Cardiac muscle cell (in vitro differentiated cells and primary cell): ENCODE measurements at places on chromosomes 4 and X. TPM values are rescaled to one million over a fixed set of nuclear protein-coding genes. Genes with fewer than 3 reads are reported as not detected.

DNA sequence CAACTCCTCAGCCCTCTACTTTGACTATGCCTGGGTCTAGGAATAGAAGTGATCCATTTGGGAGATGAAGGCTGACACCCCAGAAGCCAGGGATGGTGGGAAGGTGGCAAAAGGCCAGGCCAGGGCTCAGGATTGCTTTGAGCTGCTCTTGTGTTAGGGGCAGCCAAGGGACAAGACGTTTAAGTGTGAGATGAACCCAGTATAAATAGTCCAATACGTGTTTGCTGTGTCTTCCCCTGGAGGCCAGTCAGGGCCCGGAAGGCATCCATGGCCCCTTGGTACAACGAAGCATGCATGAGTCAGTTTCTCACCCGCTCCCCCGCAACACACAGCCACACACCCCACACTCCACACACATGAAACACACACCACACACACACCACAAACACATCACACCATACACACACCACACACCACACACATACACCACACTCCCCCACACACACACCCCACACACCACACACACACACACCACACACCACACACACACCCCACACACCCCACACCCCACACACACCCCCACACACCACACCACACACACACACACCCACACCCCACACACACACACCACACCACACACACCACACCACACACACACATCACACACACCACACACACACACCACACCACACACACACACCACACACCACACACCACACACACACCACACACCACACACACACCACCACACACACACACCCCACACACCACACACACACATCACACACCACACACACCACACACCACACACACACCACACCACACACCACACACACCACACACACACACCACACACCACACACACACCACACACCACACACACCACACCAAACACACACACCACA, 5.1 kb downstream of the STARD8 start:
- H3K36me3 ChIP-seq = no peaks in the 10 kb centered on the region
- no peak overlapping the region for H3K27ac ChIP-seq
- no peak overlapping the region for H3K4me3 ChIP-seq
- DNase-seq = no peak

The PPEF1 gene
- polyA plus RNA-seq = 1.5 TPM in 1 of 2 replicates, not detected in the other

The TMPRSS11F gene
- polyA plus RNA-seq = not detected in 2 replicates

GRCh38 chrX:9295551-9295950, 169.3 kb upstream of the TBL1X start:
- H3K27ac ChIP-seq = no peak overlapping the region
- DNase-seq = no peak
- H3K27me3 ChIP-seq = peaks cover 30% of the 10 kb centered on the region
- peaks cover 7% of the 10 kb centered on the region for H3K4me1 ChIP-seq
- H3K4me3 ChIP-seq = no peak overlapping the region

- H3K27me3 ChIP-seq = no peaks in the 10 kb centered on the region
- H3K27ac ChIP-seq = no peak overlapping the region
- DNase-seq = no peak
- H3K4me1 ChIP-seq = no peaks in the 10 kb centered on the region
- H3K36me3 ChIP-seq = no peaks in the 10 kb centered on the region
Observed at GRCh38 chr4:67130411-67130810, 414.9 kb downstream of the CENPC start.

DNA sequence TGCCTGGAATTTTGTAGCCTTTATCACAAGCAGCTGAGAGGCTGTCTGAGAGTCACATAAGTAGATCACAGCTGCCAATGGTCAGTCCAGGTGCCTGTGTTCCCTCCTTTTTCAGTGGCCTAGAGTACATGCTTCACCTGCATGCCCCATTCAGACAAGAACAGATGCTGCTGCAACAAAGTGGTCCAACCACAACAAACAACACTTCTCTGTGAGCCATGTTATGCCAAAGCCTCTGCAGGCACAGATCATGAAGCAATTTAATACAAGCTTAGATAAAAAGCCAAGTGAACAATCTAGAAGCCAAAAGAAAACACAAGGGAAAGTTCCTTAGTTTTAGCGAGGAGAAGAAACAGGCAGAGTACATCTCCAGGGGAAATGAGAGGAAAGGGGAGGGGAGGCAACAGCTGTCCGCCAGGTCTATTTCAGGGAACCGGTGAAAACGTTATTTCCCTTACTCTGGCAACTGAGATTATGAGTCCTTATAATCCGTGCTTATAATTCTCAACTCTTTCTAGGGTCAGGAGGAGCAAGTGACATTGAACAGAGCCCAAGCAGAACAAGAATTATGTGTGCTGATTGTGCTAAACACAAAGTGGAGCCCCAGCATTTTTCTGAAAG, 92.6 kb downstream of the TSPAN5 start:
- H3K4me3 ChIP-seq = no peak overlapping the region
- peaks cover 28% of the 10 kb centered on the region for H3K4me1 ChIP-seq
- H3K36me3 ChIP-seq = no peaks in the 10 kb centered on the region
- peak; percentile 32 for DNase-seq
- peak overlapping the region; percentile 77 for H3K27ac ChIP-seq

The STPG2 gene
- polyA plus RNA-seq = 0.20 and 0.96 TPM in 2 replicates

The C4orf50 gene
- polyA plus RNA-seq = not detected in 2 replicates

The NBDY gene
- polyA plus RNA-seq = 243 and 281 TPM in 2 replicates

DNA sequence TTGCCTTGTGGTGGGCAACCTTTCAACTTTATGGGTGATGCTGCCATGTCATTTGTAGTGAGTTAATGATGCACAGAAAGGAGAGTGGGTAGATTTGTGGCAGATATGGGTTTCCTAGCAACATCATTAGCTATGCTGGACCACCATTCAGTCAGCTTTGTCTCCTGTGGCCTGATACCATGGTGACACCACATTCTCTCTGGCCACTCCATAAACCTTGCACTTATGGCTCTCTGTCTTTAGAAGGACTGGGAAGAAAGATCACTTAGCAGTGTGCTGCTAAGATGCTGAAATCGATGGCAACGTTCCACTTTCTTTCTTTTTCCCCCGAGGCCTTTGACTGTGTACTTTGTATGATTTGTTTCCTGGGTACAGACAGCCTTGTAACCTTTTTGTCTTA, 95.0 kb upstream of the SOX3 start:
- no peaks in the 10 kb centered on the region for H3K4me1 ChIP-seq
- no peaks in the 10 kb centered on the region for H3K27me3 ChIP-seq

DNA sequence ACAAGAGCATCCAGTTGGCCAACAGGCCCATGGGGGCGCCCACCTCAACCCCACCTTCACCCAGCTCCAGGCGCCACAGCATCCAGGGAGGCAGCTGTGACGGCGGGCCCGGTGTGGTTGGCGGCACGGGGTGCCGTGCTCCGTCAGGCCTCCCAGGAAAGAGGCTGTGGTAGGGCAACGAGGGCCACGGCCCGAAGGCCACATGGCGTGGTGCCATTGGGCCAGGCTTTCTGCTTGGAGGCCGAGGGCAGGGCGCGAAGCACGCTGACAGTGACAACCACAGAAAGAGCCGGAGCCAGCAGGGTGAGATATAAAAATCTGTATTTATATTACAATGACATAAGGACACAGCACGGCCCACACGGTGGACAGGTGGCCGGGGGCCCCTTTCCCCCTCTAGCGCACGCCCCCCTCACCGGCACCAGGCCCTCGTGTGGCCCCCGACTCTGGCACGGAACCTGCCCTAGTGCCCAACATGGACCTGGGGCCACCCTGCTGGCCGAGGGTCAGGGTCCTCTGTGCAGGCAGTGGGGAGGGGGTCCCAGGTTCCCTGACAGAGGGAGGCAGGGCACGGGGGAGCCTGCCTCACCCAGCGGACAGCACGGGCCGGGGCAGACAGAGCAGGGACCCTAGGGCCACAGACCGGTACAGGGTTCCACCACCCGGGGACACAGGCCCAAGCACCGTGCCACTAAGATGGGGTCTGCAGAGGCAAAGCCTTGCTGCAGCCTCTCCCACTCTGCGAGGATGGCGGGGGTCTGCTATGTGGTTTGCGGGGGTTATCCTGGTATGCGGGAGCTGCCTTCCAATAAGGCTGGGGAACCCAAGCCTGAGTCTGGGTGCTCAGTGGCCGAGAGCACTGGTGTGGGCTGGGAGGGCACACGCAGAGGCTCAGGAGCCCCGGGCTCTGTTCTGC, 5.5 kb upstream of the HAUS3 start:
- no peak overlapping the region for H3K27ac ChIP-seq
- H3K36me3 ChIP-seq = peaks cover 5% of the 10 kb centered on the region
- no peaks in the 10 kb centered on the region for H3K4me1 ChIP-seq
- no peaks in the 10 kb centered on the region for H3K27me3 ChIP-seq
- DNase-seq = no peak
- H3K4me3 ChIP-seq = no peak overlapping the region

GRCh38 chr4:1002631-1003251, 8.7 kb upstream of the FGFRL1 start:
- no peaks in the 10 kb centered on the region for H3K36me3 ChIP-seq
- no peaks in the 10 kb centered on the region for H3K4me1 ChIP-seq
- peaks cover 98% of the 10 kb centered on the region for H3K27me3 ChIP-seq
- no peak overlapping the region for H3K27ac ChIP-seq

GRCh38 chr4:16909281-16909680, 10.8 kb upstream of the LDB2 start:
- H3K4me3 ChIP-seq = no peak overlapping the region
- no peaks in the 10 kb centered on the region for H3K4me1 ChIP-seq
- H3K36me3 ChIP-seq = no peaks in the 10 kb centered on the region
- DNase-seq = no peak
- H3K27ac ChIP-seq = no peak overlapping the region

DNA sequence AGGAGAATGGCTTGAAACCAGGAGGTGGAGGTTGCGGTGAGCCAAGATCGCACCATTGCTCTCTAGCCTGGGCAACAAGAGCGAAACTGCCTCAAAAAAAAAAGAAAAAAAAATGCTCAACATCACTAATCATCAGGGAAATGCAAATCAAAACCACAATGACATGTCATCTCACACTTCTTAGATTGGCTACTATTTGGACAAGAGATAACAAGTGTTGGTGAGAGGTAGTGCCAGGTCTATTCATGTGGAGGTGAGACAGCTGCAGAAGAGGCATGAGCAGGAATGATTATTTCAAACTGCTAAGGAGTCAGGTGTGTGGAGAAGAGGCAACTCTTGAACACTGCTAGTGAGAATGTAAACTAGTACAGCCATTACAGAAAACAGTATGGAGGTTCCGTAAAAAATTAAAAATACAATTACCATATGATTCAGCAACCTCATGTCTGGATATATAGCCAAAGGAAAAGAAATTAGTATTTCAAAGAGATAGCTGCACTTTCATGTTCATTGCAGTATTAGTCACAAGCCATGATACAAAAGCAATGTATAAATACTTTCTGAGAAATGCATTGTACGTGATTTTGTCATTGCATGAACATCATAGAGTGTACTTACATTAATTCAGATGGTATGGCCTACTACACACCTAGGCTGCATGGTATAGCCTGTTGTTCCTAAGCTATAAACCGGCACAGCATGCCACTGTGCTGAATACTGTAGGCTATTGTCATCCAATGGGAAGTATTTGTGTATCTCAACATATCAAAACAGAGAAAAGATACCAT, 75.3 kb downstream of the TMEM144 start:
- H3K4me3 ChIP-seq = no peak overlapping the region
- peaks cover 7% of the 10 kb centered on the region for H3K4me1 ChIP-seq
- no peaks in the 10 kb centered on the region for H3K36me3 ChIP-seq

The ATP2B3 gene
- polyA plus RNA-seq = 0.06 and 0.42 TPM in 2 replicates

- no peak for DNase-seq
- H3K27ac ChIP-seq = no peak overlapping the region
- peaks cover under 1% of the 10 kb centered on the region for H3K4me1 ChIP-seq
Observed at GRCh38 chr4:28232951-28233350, 1372.3 kb downstream of the STIM2 start.

DNA sequence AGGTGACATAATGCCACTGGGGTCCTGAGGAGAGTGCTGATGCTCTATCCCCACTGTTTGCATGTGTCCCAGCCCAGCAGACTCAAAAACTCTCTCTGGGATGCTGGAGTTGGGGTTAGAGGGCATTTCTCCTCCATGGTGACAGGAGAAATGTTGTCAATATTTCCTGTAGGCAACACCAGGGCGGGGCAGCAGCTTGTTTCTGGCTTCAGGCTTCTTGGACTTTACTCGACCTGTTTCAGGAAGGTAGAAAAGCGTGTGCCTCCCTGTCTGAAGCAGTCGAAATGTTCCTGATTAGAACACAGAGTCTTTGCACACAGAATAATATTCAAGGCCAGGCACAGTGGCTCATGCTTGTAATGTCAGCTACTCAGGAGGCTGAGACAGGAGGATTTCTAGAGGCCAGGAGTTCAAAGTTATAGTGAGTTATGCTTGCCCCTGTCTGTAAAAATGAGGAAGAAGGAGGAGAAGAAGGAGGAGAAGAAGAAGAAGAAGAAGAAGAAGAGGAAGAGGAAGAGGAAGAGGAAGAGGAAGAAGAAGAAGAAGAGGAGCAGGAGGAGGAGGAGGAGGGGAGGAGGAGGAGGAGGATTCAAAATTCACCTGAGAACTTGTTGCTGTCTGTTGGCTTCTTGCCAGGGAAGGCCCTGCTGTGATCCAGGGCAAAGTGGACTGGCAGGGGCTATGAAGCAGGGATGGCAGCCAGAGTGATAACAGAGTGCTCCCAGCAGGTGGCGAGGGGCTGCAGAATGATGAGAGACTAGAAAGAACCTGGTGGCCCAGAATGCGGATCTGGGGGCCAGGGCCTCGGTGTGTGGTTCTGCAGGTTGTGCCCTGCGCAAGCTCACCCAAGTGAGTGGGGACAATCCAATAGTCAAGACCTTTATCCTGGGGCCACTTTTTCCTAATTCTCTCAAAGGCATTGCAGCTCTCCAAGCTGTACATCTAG, 82.9 kb downstream of the RTL5 start:
- no peak for DNase-seq
- no peak overlapping the region for H3K27ac ChIP-seq
- H3K36me3 ChIP-seq = no peaks in the 10 kb centered on the region

DNA sequence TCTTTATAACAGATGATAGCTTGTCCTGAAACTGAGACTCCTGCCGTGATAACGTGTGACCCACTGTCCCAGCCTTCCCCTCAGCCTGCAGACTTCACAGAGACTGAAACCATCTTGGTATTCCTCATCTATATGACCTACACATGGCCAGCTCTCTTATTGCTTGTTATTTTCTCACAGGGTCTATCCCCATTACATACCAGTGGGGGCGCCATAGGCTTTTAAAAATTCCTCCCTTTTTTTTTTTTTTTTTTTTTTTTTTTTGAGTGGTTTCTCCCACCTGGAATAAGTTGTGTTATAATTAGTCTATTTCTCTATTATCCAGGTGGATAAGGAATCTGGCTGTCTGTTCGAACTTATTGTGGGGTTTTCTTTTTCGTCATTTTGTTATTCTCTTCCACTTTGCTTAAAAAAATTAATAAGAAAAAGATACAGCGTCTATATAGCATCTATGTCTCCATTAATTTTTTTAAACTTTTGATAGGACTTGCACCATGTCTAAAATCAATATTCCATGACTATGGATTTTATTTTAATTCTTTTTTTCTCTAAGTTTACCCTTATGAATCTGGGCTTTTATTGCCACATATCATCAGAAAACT, 47.2 kb downstream of the GYG2 start:
- peak; percentile 20 for DNase-seq
- no peaks in the 10 kb centered on the region for H3K36me3 ChIP-seq
- no peak overlapping the region for H3K4me3 ChIP-seq
- no peaks in the 10 kb centered on the region for H3K27me3 ChIP-seq
- H3K27ac ChIP-seq = no peak overlapping the region
- H3K4me1 ChIP-seq = peaks cover 2% of the 10 kb centered on the region

GRCh38 chr4:151931563-151931962, 170.8 kb upstream of the GATB start:
- H3K36me3 ChIP-seq = no peaks in the 10 kb centered on the region
- no peaks in the 10 kb centered on the region for H3K27me3 ChIP-seq
- H3K27ac ChIP-seq = no peak overlapping the region
- no peak for DNase-seq

- H3K36me3 ChIP-seq = no peaks in the 10 kb centered on the region
- no peak overlapping the region for H3K4me3 ChIP-seq
- H3K27ac ChIP-seq = no peak overlapping the region
- DNase-seq = no peak
- no peaks in the 10 kb centered on the region for H3K4me1 ChIP-seq
- no peaks in the 10 kb centered on the region for H3K27me3 ChIP-seq
Observed at GRCh38 chr4:162229670-162230069, 65.9 kb upstream of the FSTL5 start.

The FRMD7 gene
- polyA plus RNA-seq = not detected in 2 replicates
